CD4-positive, alpha-beta T cell treated with Interleukin-15 for 4 hours (primary cell): ENCODE measurements at places on chromosomes 6 and 20.

DNA sequence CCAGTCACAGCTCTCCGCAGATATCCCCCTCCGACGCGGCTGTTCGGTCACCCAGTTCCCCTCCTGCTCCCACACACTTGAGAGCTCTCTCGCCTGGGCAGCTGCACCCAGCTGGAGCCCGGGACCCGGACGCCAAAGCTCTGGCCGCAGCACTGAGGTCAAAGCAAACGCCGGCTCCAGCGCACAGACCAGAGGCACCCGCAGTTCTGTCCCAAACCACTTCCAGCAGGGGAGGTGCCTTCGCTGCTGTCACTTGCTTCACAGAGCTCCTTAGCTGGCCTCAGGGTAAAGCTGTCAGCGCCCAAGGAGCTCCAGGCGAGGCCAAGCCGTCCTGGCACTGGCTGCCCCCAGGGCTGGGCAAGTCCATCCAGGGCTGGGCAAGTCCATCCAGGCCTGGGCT, 27.9 kb downstream of the SLC2A4RG start:
- no peak for DNase-seq

DNA sequence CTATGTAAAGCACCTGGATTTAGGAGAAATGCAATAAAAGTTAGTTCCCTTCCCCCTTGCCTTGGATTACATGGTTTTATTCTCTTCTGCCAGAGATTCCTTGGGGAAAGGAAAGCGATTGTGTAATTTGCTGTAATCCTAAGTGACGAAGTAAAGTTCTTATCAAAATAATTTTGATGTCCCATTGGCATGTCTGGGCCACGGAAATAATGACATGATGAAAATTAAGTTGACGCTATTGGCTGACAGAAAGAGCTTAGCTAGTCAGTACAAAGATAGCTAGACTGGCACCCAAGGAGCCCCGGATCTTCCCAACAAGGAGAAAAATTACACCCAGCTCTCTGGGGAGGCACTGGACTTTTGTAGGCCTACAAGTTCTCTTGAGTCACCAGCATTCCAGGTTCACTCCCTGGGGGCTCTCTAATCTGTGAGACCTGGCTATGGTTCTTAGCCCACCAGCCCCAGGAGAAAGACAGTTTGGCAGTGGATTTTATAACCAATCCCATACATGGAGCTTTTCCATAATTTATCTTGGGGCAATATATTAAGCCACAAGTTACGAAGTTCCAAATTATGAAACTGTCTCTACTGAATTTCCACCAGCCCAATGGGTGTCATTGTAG, 59.9 kb downstream of the FOXA2 start:
- no peak for DNase-seq

- DNase-seq = no peak
Measured at GRCh38 chr6:38078671-38079070, 259.1 kb downstream of the ZFAND3 start.

DNA sequence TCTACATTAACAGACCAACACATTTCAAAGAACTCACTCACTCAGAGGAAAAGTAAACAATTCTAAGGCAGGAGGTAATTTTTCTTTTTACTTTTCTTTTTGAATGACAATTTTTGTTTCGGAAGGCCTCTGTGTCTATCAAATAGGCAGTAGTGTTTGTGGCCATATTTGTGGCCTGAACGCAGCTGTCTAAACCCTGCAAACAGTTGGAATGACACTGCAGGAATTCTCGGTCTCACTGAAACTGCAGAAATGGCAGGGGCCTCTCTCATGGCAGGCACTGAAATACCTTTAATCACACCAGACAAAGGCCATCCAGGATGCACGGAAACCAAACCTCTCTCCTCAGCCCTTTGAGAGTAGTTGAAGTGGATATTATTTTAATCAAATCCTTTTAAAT, 30.4 kb downstream of the FYN start:
- no peak for DNase-seq

- no peak for DNase-seq
Measured at GRCh38 chr6:30100585-30101443, 12.1 kb downstream of the TRIM31 start.

DNA sequence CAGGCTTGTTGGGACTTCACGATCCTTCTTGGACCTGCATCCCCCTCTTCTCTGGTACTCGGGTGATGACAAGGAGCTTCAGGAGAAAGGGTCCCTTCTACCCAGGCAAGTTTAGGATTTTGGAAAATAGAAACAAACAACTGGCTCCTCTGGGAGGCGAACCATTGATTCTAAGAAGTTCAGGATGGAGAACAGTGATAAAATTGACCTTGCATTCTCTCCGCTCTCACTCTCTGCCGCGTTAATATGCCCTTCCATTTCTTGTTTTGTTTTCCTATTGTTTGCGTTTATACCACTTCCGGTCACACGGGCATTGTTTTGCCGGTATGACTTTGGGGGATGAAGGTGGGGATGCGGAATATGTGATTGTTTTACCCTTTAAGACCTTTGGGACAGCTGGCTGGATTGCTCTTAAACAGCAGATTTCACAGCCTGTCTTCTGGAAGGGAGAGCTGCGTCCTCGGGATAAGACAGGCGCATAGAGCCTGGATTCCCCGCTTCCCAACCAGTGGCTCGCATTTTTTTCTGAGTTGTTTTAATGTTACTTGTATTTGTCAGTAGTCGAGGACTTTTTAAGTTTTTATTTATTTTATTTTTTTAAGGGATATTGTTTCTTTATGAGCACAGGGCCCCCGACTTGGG, 144.3 kb upstream of the ZNF184 start:
- no peak for DNase-seq

- no peak for DNase-seq
Measured at GRCh38 chr6:103750603-103751002, 1109.1 kb downstream of the HACE1 start.

DNA sequence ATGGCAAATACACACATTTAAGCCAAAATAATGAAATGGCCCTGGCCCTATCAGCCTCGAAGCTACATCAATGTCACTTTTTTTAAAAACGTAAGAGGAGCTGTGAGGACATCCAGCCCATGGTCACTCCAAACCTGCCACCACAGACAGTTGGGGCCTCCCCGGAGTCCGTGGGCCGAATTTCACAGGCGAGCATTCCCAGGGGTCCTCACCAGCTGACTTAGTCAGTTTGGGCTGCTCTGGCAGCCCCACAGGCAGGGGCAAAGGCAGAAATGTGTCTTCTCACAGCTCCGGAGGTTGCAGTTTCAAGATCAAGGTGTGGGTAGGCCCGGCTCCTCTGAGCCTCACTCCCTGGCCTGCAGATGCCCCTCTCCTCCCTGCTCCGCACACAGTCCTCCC, 25.8 kb upstream of the CD93 start:
- no peak for DNase-seq

GRCh38 chr20:59812286-59813125, 120.9 kb downstream of the SYCP2 start:
- DNase-seq = no peak

DNA sequence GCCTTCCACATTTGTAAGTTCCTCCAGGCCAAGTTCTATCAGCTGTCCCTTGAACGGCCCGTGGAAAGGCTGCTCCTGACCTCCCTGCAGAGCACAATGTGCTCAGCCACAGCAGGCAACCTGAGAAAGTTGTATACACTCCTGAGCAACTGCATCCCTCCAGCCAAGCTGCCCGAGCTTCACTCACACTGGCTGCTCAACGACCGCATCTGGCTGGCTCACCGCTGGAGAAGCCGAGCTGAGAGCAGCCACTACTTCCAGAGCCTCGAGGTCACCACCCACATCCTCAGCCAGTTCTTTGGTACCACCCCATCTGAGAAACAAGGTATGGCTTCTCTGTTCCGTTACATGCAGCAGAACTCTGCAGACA, 2.1 kb downstream of the ZSWIM1 start:
- DNase-seq = no peak

GRCh38 chr20:52207020-52207810, 15.6 kb upstream of the ZFP64 start:
- DNase-seq = no peak
